Amniotic stem cell (primary cell): ENCODE measurements at places on chromosomes 13 and 19.

DNA sequence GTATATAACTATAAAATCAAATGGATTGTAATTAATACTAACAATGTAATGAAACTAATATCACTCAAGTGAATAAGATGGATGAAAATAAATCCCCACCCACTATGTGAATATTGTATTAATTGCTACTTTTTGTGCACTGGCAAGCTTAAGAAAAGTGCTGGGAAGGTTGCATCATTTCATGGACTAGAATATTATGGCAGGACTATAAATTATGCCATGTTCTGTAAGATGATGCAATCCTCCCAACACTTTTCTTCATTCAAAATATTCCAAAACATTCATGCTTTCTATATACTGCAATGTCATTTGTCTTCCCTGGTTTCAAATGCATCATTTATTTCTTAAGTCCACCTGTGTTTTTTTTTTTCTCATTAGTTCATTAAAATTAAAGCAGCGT, 457.6 kb upstream of the GPC6 start:
- DNase-seq, result no peak

GRCh38 chr13:108084840-108085239, 130.5 kb downstream of the LIG4 start:
- DNase-seq, result no peak

DNA sequence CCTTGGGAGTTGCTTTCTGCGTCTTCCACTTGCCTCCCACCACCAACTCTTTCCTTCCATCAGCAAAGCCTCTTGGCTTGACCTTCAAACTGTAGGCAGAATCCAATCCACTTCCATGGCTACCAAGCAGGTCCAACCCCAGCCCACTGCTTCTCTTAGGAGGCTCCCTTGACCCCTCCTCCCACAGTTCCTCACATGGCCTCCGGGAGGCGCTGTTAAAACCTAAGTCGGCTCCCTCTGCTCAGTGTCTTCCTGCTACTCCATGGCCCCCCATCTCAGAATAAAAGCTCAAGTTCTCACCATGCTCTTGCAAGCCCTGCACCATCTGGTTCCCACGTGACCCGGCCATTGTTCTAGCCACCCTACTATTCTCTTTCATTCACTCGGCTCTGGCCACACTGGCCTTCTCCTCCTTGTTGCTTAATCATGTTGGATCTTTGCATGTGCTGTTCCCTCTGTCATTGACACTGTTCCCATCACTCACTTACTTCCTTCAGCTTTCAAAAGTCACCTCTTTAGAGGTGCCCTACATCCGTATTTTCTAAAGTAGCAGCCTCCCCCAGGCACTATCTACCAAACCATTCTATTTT, 7.5 kb downstream of the IZUMO2 start:
- no peak for DNase-seq

DNA sequence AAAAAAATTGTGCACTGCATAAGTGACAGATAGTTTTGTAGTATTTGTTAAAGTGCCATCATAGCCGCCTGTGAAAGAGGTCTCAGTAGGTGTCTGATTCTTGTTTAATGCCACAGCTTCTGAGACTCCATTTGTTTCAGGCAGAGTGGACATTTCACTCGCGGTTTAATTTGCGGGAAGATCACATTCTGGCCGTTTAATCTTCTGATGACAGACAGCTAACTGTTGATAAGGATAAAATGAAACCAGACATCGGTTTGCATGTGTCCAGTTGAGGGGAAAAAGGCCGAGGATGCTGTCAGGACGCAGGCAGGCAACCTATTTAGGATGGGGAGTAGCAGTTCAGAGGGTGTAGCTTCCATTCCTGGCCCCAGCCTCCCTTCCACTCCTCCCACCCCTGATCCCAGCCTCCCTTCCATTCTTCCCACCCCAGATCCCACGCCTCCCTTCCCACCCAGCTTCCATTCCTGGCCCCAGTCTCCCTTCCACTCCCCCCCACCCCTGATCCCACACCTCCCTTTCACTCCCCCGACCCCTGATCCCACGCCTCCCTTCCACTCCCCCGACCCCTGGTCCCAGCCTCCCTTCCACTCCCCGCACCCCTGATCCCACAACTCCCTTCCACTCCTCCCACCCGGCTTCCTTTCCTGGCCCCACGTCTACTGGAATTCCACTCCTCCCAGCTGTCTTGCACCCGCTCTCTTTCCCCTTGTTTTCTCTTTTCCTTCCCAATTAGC, 23.8 kb downstream of the ATP11A start:
- no peak for DNase-seq

DNA sequence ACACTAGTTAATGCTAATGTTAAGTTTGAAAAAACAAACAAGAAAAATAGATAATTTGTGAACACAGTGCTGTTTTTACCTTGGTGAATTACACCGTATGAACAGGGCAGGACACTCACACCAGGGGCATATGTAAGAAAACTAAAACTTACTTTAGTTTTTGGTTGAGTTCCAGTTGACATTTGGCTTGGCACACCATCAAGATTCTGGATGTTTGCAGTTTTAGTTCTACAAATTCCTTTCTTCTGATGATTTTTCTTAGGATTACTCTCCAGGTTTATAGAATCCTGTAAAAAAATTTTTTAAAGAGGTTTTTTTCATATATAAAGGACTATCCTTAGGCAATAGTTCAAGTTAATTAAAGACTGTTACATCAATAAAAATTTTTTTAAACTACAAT, 238.5 kb upstream of the STARD13 start:
- DNase-seq, result peak; percentile 9
